T-helper 2 cell treated with Interferon-gamma antibody and Interleukin-4, amounts not matched to agents 100 ng/mL and 5 ng/mL, for 36 hours (primary cell): ENCODE measurements at places on chromosomes 11 and 22. TPM values are rescaled to one million over a fixed set of nuclear protein-coding genes. Genes with fewer than 3 reads are reported as not detected.

Gene SLC22A6
- not detected in 2 replicates for total RNA-seq

Gene MMP3
- total RNA-seq = not detected in 2 replicates

Gene MAJIN
- not detected in 2 replicates for total RNA-seq

Gene RAB3IL1
- not detected in 2 replicates for total RNA-seq

Gene CTTN
- total RNA-seq = 0.98 and 1.3 TPM in 2 replicates

Gene MYOD1
- not detected in 2 replicates for total RNA-seq
